Thymus (tissue), 14 donors: ENCODE measurements at places on chromosomes 7 and 10. TPM values are rescaled to one million over a fixed set of nuclear protein-coding genes. Genes with fewer than 3 reads are reported as not detected.
A peak's percentile ranks its signal among the peaks of the same experiment; 100 is the strongest.

The DENND2A gene
- 1.0 TPM for total RNA-seq

The TRIM73 gene
- total RNA-seq: 1.3 TPM

The C10orf90 gene
- total RNA-seq: 0.38 TPM

The IRF5 gene
- total RNA-seq: 10.0 TPM

The PLXNA4 gene
- 0.66 TPM for total RNA-seq

The ADAMTS14 gene
- 1.8 TPM for total RNA-seq

The RHOBTB1 gene
- 4.5 TPM for total RNA-seq

The MYOZ1 gene
- total RNA-seq: 0.61 TPM

The SDK1 gene
- total RNA-seq: 3.2 TPM

GRCh38 chr7:832167-832967 lies at the start of gene SUN1:
Gene SUN1 (plus strand): TSS chr7:832476. CDS start chr7:832525, 49 bp downstream.
- peak; percentile 65 for DNase-seq

- DNase-seq: no peak
Observed at GRCh38 chr10:1475098-1475591, 262.2 kb downstream of the ADARB2 start.

DNA sequence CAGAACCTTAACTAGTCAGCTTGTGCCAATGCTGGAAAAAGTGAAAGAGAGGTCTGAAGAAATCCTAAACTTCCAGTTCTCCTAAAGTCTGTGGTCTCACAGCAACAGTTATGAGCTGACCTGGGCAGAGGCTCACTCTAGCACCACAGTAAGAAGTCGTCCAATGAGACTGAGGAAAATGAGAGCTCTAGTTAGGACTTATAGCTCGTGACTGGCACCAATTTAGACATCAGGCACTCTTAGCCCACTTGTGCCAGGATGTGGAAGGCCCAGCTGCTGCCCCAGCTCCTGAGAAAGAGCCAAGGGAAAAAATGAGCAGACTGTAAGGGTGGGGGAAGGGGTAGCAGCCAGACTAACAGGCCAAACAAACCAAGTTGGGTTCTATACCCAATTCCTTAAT lies 7.6 kb downstream of the MMS19 start:
- no peak for DNase-seq

DNA sequence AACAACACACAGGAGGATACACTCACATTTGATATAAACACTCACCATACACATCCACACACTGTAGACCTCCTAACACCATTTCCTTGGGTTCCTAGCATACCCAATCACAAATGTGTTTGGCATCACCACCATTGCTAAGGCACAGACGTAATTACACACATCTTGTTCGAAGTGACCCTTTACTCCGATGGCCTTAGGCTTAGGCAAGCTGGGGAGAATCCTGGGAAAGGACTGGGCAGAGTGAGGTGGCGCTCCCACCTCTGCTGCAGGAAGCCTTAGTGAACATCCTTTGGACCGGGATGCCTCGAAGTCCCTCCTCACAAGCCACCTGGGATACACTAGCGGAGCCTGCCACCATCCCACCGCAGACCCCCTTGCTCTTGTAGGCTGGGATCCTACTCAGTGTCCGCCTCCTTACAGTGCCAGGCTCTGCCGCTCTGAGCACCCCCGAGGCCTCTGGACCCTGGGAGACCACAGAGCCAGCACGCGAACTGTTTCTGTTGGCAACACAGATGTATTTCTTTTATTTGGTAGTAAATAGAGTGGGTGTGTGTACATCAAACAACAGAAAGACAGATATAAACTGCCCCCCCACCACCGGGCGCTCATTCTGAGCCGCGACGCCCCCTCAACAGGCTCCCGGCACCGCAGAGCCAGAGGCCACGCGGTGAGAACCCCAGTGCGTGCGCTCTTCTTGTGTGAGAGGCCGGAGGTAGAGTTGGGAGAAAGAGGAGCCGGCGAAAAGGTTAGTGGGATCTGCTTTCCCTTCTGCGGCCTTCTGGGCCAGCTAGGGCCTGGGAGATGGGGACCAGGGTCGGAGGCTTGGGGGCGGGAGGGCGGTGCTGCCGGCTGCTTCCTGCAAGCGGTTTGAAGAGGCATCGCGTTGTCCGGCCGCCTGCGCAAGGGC lies 5.9 kb upstream of the HMX2 start:
- no peak for DNase-seq

- DNase-seq: no peak
Observed at GRCh38 chr10:7986851-7987250, 67.6 kb upstream of the GATA3 start.

GRCh38 chr7:44281811-44282600 lies 43.4 kb downstream of the CAMK2B start:
- no peak for DNase-seq

GRCh38 chr10:101878869-101879268 lies 35.3 kb upstream of the KCNIP2 start:
- no peak for DNase-seq

DNA sequence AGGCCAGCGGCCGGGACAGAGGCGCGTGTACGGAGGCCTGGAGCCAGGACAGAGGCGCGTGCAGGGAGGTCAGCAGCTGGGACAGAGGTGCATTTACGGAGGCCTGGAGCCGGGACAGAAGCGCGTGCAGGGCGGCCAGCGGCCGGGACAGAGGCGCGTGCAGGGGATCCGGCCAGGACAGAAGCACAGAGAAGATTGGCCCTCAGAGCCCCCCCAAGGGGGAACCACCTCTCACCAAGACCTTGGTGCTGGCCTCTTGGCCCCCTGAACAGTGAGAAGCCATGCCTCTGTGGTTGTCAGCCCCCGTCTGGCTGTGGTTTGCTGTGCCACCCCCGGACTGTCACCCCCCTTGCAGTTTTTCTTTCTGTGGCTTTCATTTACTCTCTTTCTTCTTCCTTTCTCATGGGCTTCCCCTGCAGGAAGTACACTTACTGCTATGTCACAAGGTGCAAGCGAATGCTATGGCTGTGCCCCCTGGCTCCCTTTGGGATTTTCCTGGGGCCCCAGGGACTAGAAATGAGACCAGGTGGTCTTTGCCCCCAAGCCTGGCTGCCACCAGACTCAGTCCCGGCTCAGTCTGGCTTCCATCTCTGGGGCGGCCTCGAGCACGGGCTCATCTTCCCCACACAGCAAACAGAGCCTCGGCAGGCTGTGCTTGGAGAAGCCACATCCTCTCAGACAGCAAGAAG lies 41.1 kb downstream of the INSIG1 start:
- DNase-seq: peak; percentile 41

- DNase-seq: no peak
Observed at GRCh38 chr7:55279080-55279845, 85.9 kb upstream of the LANCL2 start.

DNA sequence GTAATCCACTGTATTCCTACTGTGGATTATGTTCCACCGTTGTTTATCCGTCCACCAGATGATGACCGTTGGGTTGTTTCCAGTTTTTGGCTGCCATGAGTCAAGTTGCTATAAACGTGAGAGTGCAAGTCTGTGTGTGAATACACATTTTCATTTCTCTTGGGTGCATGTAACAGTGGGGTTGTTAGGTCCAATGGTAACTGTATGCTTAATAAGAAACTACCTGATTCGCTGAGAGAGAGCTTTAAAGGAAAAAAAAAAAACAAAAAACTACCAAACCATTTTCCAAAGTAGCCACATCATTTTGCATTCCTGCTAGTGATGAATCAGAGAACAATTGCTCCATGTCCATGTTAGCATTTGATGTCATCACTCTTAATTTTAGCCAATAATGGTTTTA lies 15.9 kb downstream of the UBN2 start:
- no peak for DNase-seq

DNA sequence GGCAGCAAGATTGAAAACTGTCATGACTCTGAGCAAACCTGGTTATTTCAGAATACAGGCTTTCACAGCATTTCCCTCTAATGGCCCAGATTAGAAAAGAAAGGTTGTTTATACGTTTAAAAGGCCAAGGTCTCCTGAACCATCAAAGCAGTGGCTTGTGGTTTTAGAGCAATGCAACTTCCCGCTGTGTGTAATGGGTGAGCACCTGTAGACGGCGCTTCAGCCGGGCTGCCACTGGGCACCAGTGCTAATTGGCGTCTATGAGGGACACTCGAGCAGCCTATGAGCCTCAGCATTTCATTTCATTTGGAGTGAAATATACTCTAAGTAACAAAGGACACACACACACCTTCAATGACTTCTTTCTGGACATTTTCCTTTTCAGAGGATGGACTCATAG lies 671.0 kb upstream of the FZD8 start:
- DNase-seq: no peak

- DNase-seq: no peak
Observed at GRCh38 chr10:3757638-3758490, 27.1 kb downstream of the KLF6 start.

GRCh38 chr7:43869867-43870240 lies 537 bp upstream of the MRPS24 start:
- no peak for DNase-seq

GRCh38 chr7:73933091-73933490 lies 72.1 kb downstream of the TMEM270 start:
- DNase-seq: no peak
